ENCODE measurements at places on chromosomes 1 and 21.

GRCh38 chr1:235863699-235864093 is 3.0 kb downstream of the LYST start:
- DNase-seq, result no peak

DNA sequence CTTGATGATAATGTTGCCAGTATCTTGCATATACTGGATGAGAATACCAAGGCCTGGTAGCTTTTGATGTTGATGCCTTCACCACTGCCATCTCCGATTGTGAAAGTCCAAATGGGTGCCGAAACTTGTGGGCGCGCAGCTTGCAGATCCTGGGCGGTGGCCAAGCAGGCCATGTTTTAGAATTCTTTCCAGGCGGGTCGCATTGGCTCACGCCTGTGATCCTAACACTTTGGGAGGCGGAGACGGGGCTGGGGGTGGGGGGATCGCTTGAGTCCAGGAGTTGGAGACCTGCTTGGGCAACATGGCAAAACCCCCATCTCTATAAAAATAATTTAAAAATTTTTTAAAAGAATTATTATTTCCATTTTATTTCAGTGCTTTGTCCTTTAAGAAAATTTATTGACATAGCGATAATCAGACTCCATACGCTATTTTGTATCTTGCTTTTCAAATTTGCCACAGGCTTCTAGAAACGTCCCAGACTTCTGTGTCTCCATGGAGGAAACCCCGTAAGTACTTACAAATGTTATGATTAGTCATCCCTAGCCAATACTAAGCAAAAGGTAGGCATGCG is 592 bp upstream of the ZNF326 start:
- DNase-seq, result no peak

GRCh38 chr1:170853867-170854266 is 81.5 kb upstream of the MROH9 start:
- DNase-seq, result no peak

- no peak for DNase-seq
Observed at GRCh38 chr1:221184131-221184794, 305.0 kb downstream of the HLX start.

- DNase-seq, result peak; percentile 74
Observed at GRCh38 chr1:182143154-182143657, 81.7 kb upstream of the ZNF648 start.

- no peak for DNase-seq
Observed at GRCh38 chr1:30511563-30511962, 211.8 kb downstream of the MATN1 start.

- DNase-seq, result no peak
Observed at GRCh38 chr1:39488793-39489566, 2.5 kb upstream of the BMP8A start.

- no peak for DNase-seq
Observed at GRCh38 chr1:175947771-175948170, 204.4 kb upstream of the TNR start.

- no peak for DNase-seq
Observed at GRCh38 chr1:165759095-165759494, 9.6 kb downstream of the TMCO1 start.

DNA sequence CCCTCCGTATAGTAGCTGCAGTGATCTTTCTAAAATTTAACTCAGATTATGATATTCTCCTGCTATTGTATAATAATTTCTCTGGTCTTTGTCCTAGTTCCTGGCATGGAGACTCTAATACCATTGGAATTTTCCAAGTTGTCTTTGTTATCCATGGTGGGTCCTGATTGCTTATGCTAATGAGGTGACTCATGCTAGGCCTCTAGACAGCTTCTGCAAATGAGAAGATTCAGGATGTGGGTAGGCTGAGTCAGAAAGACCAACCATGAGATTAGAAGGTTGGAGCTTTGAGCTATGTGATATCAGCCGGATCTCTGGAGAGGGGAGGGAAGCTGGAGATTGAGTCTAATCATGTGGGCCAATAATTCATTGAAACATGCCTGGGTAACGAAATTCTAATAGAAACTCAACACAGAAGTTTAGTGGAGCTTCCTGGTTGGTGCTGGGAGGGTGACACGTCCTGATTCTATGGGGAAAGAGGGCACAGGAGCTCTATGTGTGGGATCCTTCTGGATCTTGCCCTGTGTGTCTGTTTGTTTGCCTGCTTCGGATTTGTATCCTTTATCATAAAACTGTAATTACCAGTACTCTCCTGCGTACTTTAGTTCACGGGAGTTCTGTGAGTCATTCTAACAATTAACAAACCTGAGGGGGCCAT is 73.2 kb upstream of the CNIH3 start:
- no peak for DNase-seq

DNA sequence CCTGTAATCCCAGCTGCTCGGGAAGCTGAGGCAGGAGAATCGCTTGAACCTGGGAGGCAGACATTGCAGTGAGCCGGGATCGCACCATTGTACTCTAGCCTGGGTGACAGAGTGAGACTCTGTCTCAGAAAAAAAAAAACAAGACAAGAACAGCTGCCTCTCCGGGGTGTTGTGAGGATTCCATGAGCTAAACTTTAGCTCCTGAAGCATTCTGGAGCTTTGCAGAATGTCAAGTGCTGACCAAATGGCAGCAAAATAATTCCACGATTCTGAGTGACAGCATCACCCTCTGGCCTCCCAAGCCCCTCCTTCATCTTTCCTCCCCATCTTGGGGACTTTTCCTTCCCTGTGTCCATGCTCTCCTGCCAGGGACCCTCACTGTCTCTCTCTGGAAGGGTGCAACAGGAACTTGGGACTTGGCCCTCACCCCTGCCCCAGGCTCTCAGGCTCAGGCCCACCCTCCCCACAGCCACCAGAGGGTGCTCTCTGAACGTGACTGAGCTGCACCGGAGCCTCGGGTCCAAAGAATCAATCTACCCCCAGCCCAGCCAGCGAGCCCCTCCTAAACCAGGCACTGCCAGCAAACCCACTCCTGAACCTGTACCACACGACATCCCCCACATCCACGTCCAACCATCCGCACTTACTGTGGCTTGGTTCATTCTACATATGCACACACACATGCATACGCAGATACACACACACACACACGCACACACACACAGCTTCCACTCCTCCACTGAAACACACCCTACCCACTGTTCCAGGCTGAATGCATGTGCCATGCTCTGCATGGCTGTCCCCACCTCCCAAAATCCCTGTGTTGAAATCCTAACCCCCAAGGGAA is 45.7 kb downstream of the ACOT7 start:
- peak; percentile 36 for DNase-seq

- DNase-seq, result peak; percentile 42
Observed at GRCh38 chr1:204417074-204417997, 5.7 kb upstream of the PPP1R15B start.

Data from stimulated activated CD8-positive, alpha-beta memory T cell treated with anti-CD3 and anti-CD28 coated beads, Interleukin-7, amount 100 ng/mL, for 48 hours (primary cell).